ENCODE measurements at places on chromosomes 7 and 10.
A peak's percentile ranks its signal among the peaks of the same experiment; 100 is the strongest.

DNA sequence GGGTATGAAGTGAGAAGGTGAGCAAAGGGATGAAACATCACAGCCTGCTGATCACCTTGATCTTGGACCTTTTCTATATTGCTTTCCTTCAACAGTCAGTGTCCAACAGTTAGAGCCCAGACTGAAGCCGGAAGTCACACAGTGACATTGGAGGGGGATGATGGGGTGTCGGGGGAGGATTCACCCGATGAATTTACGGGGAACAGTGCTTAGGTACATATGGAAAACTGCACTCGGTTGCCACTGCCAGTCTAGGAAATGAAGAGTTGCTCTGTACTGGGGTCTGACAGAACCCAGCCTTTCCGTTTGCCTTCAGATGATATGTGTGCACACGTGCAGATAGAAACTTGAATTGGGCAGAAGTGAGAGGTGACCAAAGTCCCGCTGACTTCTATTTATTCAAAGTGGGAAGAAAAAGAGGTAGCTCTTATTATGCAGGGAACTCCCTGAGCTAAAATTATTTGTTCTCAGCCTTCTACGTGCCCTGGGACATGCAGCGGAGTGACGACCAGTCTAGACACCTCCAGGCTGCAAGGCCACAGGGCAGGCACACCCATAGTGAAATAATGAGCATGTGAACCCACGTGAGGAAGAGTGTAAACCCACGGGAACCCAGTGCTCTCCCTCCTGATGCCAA, 107.2 kb upstream of the INHBA start:
- no peak for DNase-seq

- peak; percentile 62 for DNase-seq
Measured at GRCh38 chr10:93115661-93116383, 42.1 kb downstream of the CYP26A1 start.

DNA sequence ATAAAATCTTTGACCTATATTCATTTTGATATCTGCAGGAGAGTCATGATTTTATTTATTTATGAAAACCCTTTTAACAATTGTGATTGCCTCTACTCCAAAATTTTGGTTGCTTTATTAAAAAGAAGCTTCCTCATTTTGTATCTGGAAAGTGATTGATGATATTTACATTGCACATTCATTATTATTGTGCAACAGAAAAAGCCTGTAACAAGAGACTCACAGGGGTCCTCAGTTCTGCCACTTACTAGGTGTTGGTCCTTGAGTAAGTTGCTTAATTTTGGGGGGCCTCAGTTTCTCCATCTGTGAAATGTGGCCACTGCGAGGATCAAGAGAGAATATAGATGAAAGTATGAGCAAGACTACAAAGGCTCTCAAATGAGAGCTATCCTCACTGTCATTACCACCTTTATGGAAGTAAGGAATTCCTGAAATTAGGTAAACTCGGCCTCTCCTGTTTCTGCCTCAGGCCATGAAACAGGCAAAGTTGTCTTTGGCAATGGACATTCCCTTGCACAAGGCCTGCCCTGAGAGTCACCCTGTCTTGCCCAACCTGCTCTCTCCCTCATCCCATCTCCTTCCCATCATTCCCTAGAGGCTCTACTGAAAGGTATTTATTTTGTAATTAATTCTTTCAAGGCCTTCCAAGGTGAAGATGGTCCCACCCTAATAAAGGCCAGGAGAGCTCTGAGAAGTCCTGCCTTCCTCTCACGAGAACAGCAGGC, 66.1 kb upstream of the ABLIM1 start:
- no peak for DNase-seq

GRCh38 chr7:27535795-27536194, 126.9 kb downstream of the HIBADH start:
- DNase-seq, result no peak

All from central memory CD4-positive, alpha-beta T cell (primary cell).